WERI-Rb-1 (cell line): ENCODE measurements at places on chromosomes 1 and 21.
A peak's percentile ranks its signal among the peaks of the same experiment; 100 is the strongest.

DNA sequence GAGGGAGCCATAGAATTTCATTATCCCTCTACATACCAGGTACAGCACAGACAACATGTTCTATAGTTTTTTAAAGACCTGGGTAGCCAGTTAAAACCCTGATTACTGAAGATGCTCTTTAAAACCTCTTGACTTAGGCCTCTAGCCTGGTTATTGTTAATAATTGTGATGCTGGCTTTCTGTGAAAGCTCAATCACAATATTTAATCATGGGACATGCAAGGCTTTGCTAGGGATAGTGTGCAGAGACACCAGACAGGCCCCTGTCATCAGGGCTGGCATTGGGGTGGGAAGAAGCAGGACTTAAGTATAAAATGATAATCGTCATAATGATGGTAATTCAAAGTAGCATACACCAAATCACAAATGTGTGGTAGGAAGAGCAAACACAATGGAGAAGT, 274.4 kb downstream of the PTBP2 start:
- DNase-seq = no peak

DNA sequence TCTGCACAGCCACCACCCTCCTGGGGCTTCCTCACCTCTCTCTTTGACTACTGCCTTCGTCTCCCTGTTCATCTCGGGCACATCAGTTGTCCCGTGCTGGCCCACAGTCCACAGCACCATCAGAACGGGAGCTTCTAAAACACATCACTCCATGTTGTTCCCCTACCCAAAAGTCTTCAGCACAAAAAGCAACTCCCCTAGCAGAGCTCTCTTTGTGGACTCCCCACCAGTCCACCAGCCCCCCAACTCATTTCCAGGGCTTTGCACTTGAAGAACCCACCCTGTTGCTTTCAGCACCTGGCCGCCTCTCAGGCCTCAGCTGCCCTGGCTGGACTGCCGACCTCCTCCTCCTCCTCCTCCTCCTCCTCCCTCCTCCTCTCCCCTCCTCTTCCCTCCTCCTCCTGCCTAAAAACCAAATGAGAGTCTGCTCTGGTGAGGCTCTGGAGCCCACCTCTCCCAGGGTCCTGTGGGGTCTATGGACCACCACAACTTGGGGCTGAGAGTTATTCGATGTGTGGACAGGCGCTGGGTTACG, 251.2 kb upstream of the VAMP3 start:
- DNase-seq = no peak

DNA sequence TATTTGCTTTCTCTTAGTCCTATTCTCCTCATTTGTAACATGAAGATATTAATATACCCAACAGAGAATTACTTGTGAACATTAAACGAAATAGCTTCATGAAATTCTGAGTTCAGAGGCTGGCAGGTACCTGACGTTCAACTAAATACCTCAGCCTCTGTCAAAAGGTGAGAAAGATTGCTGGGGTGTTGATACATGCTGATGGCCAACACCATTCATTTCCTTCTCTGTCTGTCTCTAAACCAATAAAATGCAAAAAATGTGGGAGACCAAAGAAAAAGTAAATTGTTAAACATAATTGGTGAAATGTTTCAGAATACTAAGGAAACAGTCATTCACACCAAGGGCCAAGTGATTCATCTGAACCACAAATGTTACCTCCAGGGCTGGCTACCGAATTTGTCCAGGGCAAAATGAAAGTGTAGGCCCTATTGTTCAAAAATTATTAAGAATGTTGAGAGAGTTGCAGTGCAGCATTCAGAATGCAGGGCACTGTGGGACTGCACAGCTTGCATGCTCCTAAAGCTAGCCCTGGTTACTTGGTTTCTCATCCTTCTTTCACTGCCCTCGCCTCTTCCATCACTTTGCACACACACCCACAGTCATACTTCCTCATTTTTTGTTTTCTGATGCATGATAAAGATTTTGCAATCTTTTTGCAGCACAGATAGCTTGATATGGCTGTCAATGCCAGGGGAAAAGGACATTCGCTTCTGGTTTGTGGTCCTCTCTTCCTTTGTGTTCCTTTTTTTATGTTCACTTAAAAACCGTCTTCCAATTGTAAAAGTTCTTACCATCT, 414.3 kb upstream of the NR5A2 start:
- no peak for DNase-seq

DNA sequence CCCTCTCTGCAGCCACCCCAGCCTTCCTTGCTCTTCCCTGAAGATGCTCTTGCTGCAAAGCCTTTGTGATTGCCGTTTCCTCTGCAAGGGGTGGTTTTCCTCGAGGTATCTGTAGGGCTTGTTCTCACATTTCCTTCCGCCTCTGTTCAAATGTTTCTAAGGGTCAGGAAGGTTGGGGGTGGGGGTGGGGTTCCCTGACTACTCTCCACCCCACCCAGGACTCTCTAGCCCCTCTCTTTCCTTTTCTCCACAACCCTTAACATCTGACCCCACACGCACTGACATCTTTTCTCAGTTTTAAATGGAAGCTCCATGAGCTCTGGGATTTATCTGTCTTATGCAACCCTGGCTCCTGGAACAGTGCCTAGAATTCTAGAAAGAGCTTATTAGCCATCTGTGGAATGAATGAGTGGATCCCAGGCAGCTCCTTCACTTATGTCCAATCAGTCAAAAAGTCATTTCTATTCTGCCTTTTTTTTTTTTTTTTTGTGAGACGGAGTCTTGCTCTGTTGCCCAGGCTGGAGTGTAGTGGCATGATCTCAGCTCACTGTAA, 27.3 kb upstream of the ZNF362 start:
- DNase-seq = no peak

- DNase-seq = no peak
These were observed 57.4 kb downstream of the COL6A1 start for GRCh38 chr21:46038871-46039397.

- no peak for DNase-seq
These were observed 11.0 kb upstream of the CDK18 start for GRCh38 chr1:205493241-205494085.

DNA sequence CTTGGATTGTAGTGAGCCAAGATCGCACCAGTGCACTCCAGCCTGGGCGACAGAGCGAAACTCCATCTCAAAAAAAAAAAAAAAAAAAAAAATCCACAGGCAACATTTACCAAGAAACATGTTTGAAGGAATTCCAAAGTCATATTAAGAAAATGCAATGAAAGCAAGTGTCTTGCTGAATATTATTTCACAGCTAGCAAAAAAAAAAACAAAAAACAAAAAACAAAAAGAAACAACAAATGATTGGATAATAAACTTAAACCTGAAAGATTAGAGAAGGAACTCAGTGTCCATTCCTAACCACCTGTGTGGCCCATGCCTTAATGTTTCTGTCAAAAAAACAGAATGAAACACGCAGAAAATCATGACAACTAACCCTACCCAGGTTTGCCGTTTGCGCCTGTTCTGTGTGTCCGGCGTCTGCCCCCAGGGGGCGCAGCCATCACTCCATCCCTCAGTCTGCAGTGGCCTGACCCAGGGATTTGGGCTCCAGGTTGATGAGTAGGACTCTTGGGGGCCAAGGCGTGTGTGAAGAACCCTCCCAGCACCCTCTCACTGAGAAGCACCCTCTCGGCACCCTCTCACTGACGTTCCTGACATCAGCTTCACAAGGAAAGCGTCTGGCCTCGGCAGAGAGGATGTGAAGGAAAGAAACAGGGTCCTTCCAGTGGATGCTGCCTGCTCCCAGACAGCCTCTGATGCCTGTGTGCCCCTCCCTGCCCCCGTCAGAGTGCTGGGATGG, 19.2 kb upstream of the PTTG1IP start:
- peak; percentile 78 for DNase-seq
